ENCODE measurements at places on chromosomes 16 and 17.

DNA sequence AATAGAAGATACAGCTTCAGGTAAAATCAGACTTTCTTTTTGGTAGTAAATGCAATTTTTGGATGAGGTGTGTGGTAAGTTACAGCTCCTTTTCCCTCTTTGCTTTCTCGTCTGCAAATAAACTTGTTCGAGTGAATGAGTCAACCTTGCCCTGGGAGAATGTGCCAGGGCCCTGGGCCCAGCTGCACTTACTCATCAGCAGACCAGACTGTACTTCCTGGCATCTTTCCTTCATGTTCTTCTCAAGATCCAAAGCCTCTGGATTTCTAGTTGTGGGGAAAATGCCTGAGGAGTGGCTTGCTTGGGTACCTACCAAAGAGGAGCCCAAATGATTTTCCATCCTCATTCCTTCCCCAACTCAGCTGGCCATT is 5.4 kb upstream of the G6PC1 start:
- no peak for DNase-seq

- DNase-seq, result peak; percentile 87
Measured at GRCh38 chr16:4315186-4316107, at the start of gene GLIS2. Gene GLIS2 (plus strand): TSS chr16:4316067. CDS start chr16:4332281, 16,214 bp downstream.

GRCh38 chr17:39622380-39623006 is 4.3 kb upstream of the PPP1R1B start:
- no peak for DNase-seq

- DNase-seq, result no peak
Measured at GRCh38 chr17:57811638-57812280, 38.1 kb downstream of the MRPS23 start.

- DNase-seq, result peak; percentile 9
Measured at GRCh38 chr16:56603589-56603988, 4.8 kb upstream of the MT2A start.

DNA sequence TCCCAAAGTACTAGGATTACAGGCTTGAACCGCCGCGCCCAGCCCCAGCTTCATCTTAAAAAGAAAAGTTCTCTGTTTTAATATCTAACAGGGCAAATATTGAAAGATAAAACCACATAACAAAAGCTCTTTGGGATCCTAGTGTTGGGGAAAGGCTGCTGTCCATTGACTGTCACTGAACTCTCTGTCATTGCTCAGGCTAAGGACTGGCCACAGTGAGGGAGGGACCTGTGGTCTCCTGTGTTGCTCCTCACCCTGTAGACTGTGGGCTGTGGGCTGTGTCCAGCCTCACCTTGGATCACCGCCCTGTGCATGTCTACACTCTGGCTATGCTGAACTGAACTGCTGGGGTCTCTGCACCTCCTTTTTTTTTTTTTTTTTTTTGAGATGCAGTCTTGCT is 11.3 kb upstream of the PYDC1 start:
- DNase-seq, result no peak

- no peak for DNase-seq
Measured at GRCh38 chr17:47244697-47245096, 8.9 kb upstream of the ITGB3 start.

DNA sequence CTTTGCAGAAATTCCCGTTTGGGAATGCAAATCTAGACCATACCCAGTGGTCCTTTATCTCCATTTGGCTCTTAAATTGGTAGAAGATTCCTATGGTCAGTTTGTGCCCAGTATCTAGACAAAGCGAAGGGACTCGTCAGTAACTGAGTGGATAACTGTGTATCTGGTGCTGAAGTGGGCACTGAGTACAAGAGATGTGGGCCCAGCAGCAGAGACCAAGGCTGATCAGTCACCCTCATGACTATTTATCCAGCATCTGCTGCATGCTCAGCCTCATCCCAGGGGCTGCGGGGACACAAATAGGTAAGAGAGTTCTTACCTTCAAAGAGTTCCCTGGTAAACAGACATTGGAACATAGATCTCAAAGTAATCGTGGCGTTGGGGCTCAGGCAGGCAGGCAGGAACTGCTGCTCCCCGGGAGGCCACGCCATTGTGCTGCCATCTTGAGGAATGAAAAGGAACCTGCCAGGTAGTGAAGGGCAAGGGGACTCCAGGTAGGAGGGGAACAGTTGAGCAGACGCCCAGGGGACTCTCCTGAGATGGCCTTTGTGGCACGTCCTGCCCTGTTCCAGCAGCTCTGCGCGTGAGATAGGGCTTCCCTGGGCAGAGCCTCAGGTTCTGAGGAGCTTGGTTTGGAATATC is 10.3 kb downstream of the NT5M start:
- no peak for DNase-seq

DNA sequence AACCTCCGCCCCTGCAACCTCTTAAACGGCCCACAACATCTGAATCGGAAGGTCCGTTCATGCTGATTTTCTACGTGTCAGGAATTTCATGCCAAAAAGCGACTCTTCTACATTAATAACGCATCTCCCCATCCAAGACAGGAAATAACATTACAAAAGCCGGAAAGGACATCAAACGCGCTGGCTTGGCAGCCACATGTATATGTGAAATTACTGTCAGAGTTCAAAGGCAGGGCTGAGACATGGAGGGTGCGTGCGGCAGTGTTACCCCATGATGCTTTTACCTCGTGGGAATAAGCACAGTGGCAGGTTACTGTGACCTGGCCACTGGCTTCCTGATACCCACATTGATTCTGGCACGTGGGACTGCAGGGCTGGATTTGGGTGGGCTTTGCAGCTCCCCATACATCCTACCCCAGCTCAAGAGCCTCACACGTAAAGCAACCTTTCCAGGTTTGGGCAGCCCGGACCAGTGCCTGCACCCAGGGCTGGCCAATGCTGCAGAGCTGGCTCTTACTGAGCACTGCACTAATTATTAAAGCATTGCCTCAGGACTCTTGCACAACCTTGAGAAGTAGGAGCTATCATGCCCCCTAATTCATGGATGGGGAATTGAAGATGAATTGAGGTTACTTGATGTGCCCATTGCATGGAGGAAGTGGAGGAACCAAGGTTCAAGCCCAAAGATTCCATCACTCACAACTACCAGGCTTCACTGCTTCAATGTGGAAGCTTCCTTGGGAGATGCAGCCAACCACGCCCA is 120.6 kb upstream of the FOXF1 start:
- no peak for DNase-seq

DNA sequence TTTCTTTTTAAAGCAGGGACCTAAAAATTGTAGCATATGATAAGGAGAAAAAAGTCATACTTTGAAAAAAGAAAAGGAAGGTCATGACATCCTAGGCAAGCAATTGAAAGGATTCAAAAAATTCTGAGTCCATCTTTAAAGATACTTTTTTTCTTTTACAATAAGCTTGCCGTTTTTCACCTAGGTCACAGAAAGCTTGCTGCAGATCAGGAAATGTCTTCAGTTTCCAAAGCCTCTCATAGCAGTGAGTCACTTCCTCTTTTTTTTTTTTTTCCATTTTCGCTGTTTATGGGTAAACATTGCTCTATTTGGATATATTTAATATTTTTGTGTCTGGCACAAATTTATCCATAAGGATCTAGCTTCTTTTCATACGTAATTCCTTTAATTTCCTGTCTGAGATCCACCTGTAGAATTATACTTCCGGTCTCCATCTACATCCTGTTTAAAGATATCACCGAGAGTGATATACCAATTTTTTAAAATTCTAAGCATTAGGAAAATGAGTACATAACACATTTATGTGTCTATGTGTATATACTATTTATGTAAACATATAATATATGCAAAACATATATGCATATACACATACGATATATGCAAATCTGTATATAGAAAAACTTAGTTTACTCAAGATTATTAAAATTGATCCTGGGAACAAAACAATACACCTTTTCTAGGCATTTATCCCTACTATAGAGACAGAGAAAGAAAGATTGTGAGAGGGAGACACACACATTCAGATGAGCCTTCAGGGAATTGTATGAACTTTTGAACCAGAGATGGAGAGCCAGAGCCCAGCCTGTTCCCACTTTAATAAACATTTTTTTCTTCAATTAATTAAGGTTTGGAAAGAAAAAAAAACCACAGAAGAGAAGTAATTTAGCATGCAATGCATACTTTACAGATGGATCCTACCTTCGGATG is 134.4 kb downstream of the SKAP1 start:
- DNase-seq, result no peak

- DNase-seq, result no peak
Measured at GRCh38 chr16:72246423-72246822, 74.5 kb upstream of the PMFBP1 start.

DNA sequence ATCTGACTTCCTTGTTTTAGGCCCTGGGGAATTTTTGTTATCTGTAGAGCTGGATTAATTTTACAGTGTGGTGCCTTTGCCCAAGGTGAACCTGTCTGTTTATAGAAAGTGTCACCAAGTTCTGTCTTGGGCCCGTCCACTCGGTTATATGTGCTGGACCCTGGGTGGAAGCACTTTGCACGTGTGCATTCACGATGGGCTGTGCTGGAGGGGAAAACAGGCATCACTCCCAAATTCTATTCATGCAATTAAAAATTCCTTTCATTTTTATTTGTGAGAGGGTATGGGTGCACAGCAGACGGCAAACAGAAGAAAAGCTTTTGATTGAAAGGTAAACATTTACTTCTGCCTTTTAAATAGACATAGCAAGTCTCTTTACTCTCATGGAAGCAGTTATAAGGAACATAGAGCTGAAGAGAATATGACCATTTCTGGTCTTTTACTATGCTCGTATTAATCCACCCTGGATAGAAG is 101.2 kb downstream of the WWOX start:
- no peak for DNase-seq

DNA sequence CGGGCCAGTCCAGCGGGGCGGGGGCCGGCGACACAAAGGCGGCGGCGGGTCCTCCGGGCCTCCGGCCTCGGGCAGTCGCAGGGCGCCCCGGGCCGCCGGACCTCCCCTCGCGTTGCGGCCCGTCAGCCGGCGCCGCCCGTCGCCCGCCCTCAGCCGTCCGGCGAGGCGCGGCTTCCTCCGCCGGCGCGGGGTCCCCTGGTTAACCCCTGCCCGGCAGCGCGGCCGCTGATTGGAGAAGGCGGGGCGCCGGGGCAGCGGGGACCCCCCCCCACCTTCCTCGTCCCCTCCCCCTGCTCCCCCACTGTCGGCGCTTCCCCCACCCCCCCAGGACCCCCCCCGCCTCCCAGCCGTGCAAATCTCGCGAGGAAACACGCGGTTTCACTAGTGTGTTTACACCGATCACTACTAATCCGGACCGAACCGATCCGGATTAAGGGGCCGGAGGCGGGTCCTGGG is at the start of gene TLK2:
TLK2 (plus strand) TSS at position 402 of the 456 bp plus-strand sequence. CDS start 2,301 bp downstream, outside the sequence.
- peak; percentile 49 for DNase-seq

DNA sequence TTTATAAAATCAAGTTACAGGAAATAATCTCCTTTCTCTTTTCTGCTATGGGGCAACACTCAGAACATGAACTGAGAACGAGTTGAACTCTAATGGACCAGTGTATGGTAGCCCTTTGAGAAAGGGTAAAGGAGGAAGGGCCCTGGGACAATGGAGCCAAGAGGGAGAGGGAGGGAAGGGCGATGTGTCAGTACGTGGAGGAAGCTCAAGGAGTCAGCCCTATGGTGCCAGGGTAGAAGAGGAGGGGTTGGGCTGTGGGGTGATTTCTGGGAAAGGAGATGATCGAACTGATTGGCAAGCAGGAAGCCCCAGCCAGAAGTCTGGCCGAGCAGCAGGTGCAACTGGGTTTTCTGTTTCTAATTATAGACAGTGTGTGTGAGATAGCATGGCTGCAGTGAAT is 4.3 kb upstream of the WIPI1 start:
- DNase-seq, result no peak

DNA sequence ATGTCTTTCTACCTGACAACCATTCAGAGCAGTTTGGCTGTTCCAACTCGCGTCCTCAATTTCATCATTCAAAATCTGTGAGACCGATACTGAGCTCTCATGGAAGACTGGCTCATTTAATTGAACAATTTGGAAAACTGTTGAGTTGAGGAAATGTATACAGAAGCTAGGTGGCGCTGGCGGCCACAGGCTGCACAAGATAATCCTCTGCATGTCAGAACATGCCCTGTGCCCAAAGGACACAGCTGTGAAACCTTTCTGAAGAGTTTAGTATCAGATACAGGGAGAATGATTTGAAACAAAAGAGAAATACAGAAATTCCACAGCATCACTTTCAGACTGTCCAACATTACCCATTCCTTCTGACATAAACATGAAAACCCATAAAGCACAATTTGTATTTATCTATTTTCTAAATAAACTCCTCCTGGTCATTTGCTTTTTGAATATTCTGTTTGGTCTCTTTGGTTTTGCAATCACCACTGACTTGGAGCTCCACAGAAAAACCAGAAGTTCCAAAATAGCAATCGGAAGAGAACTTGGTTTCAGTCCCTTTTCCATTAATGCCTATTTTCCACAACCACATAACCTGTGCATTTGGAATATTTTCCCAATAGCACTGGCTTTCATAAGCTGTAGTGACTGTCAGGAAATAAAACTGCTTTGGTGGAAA is 192.8 kb downstream of the MAP2K6 start:
- DNase-seq, result peak; percentile 15

DNA sequence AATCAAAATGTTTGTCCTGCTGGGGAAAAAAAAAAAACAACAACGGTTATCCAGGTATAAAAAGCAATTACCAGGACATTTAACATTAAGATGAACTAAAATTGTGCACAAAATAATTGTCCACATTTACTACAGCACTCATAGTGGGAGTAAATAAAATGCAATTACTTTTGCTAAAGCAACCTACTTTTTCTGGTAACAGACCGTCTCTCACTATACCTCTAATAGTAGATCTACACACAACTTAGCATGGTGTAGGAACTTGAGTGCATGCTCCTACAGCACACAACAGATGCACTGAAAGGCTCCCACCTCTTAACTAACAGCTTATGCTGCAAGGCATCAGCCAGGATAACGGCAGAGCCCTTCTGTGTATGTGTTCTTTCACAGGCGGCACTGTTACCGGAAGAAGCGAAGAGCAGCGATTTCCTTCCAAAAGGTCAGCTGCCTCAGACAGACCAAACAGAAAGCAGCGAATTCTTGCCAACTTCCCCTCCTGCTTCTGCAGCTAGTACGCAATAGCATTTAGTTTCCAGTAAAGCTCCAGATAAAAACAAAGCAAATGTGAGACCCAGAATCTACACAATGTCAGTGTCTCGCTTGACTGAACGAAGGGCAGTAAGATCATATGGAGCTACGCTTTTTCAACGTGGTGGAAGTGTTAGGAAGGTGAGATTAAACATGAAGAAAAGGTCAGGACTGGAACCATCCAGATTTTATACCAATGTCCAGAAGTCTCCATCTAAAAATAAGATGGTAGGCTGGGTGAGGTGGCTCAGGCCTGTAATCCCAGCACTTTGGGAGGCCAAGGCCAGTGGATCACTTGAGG is 27.6 kb downstream of the STAT5B start:
- DNase-seq, result peak; percentile 90

- DNase-seq, result peak; percentile 84
Measured at GRCh38 chr16:3819746-3820724, 60.5 kb downstream of the CREBBP start.
